ENCODE measurements at places on chromosomes 7 and 10.

- no peak for DNase-seq
Measured at GRCh38 chr7:95501261-95501832, 15.6 kb downstream of the ASB4 start.

GRCh38 chr7:40570223-40570622 lies 435.4 kb downstream of the SUGCT start:
- no peak for DNase-seq

DNA sequence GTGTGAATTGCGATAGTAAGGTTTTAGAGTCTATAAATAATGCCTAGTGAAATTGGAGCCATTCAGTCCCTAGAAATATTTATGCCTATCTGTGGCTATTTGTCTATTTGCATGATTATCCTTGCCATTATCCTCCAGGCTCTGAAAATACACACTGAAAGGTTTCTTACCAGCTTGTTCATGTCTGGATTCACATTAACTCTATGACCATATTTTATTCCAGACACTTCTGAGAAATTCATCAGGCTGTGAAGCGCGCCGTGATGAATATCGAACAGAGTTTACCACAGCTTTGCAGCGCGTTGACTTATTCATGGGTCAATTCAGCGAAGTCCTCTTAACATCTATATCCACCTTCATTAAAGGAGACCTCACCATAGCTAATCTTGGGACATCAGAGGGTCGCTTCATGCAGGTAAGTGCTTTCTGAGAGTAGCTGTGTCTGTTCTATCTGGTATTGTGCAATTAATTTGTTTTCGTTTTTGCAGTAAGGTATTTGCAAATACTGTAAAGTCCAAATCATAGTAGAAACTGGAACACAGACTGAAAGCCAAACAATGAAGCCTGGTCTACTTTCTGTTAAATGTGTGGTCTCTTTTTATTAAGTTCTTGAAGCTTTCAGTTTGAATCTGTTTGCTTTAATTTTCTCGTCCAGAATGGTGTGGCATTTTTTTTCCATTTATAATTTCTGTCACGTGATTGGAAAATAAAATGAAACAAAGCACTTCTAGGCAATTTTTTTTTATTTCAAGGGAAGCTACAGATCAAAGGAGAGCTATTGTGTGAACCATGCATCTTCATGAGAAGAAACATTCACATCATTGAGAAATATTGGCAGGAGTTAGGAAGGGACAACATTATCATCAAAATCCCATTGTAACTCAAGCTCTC lies 59.7 kb downstream of the MET start:
- no peak for DNase-seq

DNA sequence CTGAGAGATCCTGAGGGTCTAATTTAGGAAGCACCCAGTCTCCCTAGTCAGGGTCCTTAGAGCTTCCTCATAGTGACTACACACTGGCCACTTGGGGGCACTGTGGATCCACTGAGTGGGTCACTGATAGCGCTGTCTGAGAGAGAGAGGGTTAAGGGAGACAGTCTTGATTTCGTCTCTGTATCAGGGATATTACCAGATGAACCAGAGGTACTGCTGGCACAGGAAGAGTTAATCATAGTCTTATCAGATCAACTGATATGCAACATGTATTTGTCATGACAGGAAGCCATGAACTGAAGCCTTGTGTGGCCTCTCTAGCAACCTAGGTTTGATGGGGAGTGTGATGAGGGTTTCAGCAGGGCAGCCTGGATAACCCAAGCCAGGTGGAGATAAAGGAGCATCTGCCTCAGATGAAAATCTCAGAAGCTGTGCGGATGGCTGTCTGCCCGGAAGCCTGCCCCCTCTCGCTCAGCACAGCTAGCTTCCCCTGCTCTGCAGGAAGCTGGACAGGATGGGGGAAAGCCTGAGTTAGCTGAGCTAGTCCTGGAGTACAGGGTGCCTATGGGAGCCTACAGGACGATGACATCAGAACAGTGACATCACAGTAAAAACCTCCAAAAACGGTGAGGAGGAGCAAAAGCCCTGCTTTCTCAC lies 214.0 kb upstream of the PRSS1 start:
- peak; percentile 69 for DNase-seq

DNA sequence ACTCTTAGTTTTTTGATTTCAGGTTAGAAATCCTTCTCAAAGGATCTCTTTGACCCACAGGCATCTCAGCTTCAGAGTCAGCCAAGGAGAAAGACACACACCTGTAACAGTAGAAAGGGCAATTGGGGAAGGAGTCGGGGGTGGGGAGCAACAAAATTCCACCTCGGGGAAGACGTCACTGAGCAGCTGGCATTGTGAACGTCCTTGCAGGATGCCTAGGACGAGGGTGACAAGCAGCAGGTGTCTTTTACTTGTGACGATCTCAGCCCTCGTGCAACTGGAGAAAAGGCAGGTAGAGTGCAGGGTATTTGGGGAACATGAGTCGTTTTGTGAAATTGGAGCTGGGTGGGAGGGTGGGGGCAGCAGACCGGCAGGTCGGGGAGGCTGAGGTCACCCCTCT lies 627.0 kb downstream of the ACTR3B start:
- no peak for DNase-seq

DNA sequence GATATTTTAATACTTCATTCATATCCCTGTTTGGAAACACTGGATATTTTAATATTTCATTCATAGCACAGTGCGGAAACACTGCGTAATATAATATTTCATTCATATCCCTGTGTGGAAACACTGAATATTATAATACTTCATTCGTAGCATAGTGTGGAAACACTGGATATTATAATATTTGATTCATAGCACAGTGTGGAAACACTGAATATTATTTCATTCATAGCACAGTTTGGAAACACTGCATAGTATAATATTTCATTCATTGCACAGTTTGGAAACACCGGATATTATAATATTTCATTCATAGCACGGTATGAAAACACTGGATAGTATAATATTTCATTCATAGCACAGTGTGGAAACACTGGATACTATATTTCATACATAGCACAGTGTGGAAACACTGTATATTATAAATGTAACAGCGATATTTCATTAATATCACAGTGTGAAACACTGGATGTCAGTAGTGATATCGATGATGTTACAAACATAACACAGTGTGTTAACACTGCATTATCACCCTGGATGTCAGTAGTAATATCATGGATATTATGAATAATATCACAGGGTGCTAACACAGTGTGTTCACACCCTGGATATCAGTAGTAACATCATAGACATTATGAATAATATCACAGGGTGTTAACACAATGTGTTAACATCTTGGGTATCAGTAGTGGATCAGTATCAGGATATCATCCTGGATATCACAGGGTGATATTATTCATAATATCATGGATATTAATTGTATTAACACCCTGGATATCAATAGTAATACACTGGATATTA lies 2.9 kb upstream of the TMEM225B start:
- no peak for DNase-seq

GRCh38 chr7:28378574-28379149 lies 33.7 kb upstream of the CREB5 start:
- DNase-seq = no peak

GRCh38 chr10:43377424-43377883 lies 6.0 kb downstream of the FXYD4 start:
- no peak for DNase-seq

DNA sequence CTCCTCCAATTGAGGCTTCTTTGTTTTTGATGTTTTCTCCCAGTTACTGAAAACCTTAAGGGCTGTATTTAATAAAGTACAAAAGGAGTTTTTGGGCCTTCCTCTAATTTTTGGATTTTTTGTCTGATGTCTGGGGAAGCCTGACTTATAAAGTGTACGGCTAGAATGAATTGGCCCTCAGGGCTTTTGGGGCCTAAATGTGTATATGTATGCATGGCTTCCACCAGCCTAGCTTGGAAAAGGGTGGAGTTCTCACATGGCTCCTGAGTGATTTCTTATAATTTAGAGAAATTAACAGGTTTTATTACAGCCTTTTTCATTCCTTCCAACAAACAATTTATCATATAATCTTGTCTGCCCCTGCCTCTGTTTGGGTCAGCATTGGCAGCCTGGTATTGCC lies 10.4 kb upstream of the TBATA start:
- no peak for DNase-seq

DNA sequence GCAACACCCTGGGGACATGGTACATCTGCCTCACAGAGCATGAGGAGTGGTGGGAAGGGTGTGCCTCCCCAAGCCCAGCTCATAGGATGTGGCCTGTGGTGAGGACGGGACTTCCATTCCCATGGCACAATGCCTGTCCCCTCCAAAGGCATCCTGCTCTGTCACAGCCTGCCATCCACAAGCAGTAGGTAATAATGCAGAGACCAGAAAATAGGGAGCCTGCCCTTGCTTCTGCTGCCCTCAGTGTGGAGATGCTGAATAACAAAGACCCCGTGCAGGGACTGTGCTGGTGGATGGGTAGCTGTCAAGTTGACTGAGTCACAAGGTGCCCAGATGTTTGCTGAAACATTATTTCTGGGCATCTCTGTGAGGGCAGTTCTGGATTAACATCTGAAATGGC lies 199.9 kb upstream of the GRB10 start:
- no peak for DNase-seq

GRCh38 chr10:97854743-97855142 lies 5.1 kb downstream of the GOLGA7B start:
- no peak for DNase-seq

DNA sequence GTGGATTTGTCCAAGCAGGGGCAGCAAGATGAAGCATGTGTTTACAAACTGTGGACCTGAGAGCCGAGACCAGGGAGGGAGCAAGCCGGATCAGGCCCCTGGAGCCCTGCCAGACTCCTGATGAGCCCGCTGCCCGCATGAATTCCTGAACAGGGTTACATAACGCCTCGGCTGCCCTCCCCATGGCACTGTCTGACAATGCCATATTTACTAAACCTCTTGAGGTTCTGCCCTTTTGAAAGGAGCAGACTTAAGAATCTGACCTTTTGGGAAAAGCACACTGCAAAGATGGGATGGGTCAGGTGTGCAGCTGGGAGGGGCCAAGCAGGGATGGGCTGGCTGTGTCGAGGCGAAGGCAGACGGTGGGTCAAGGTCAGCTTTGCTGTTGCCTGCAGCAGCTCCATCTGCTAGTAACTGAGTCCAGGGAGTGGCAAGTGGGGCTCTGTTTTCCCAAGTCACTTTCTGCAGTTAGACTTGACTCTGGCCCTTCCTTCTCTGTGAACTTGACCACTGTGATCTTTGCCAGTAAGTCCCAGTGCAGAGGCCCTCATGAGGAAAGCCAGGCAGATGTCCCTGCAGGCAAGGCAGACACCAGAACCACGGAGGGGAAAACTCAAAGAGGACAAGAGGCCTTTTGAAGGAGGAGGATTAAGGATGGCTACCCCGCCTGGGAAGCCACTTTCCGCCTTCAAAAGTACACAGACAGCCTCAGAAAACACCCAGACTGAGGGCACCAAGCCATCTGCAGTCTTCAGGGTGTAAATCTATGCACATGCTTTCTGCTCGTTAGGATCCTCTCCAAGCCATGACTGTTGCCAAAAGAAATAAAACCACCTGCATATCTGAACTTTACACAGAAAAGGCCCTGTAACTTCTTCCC lies 175.8 kb downstream of the TNS3 start:
- no peak for DNase-seq

GRCh38 chr7:120554960-120555571 lies 282.1 kb downstream of the KCND2 start:
- peak; percentile 34 for DNase-seq

GRCh38 chr7:115721293-115722217 lies 309.0 kb downstream of the TFEC start:
- no peak for DNase-seq

GRCh38 chr10:88236121-88236743 lies 346.9 kb downstream of the RNLS start:
- DNase-seq = no peak

DNA sequence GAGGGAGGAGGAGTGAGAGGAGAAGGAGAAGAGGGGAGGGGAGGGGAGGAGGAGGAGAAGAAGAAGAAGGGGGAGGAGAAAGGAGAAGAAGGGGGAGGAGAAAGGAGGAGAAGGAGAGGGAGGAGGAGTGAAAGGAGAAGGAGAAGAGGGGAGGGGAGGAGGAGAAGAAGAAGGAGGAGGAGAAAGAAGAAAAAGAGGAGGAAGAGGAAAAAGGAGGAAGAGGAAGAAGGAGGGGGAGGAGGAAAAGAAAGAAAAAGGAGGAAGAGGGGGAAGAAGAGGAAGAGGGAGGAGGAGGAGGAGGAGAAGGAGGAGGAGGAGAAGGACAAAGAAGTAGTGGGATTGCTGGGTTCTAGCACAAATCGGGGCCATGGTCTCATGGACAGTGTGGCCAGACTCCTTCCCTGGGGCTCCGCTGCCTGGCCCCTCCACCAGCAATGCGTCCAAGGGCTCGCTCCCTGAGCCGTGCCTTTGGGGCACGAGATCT lies 4.2 kb upstream of the MAFK start:
- peak; percentile 73 for DNase-seq

GRCh38 chr7:43136064-43136463 lies 23.6 kb downstream of the HECW1 start:
- DNase-seq = no peak

- DNase-seq = peak; percentile 89
Measured at GRCh38 chr10:74189999-74190421, 39.0 kb downstream of the ADK start.

- DNase-seq = no peak
Measured at GRCh38 chr10:65342245-65342644, 1583.6 kb upstream of the LRRTM3 start.

DNA sequence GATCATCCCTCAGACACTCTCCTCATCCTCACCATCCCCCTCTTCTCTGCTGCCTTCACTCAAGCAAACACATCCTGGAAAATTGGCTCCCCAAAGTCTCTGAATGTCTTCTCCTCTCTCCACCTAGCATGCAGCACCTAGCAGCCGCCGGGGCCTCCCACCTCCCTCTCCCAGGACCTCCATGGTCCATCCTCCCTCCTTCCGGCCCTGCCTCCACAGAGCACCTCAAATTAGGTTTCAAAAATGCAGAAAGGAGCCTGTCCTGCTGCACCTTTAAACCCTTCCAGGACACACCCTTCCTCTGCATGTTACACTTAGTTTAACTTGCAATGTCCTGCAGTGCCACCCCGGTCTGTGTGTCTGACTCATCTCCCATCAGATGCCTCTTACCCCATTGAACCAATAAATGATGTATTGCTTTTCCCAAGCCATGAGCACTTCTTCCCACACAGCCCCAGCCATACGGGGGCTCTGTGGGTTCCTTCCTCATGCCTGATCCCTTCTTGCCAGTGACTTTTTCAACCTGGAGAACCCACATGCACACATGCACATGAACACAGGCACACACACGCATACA lies 582.5 kb upstream of the MGMT start:
- no peak for DNase-seq

GRCh38 chr10:118305730-118306129 lies 36.4 kb downstream of the FAM204A start:
- no peak for DNase-seq

GRCh38 chr10:110344622-110345021 lies 39.9 kb upstream of the SMNDC1 start:
- no peak for DNase-seq

GRCh38 chr10:49831352-49832035 lies 69.4 kb upstream of the OGDHL start:
- DNase-seq = no peak

- no peak for DNase-seq
Measured at GRCh38 chr10:101617824-101618568, 29.9 kb downstream of the DPCD start.

GRCh38 chr10:123323884-123324283 lies 169.7 kb downstream of the BUB3 start:
- no peak for DNase-seq

- no peak for DNase-seq
Measured at GRCh38 chr7:55044791-55045190, 26.0 kb downstream of the EGFR start.

- DNase-seq = no peak
Measured at GRCh38 chr10:11610826-11611247, 613 bp downstream of the USP6NL start.

GRCh38 chr7:21550821-21551531 lies 8.1 kb downstream of the DNAH11 start:
- DNase-seq = no peak

- peak; percentile 45 for DNase-seq
Measured at GRCh38 chr7:43248961-43249822, 136.7 kb downstream of the HECW1 start.
